T follicular helper cell (primary cell): ENCODE measurements at places on chromosomes 2 and 18.

- no peak for DNase-seq
Observed at GRCh38 chr2:12539336-12539735, 177.4 kb upstream of the TRIB2 start.

DNA sequence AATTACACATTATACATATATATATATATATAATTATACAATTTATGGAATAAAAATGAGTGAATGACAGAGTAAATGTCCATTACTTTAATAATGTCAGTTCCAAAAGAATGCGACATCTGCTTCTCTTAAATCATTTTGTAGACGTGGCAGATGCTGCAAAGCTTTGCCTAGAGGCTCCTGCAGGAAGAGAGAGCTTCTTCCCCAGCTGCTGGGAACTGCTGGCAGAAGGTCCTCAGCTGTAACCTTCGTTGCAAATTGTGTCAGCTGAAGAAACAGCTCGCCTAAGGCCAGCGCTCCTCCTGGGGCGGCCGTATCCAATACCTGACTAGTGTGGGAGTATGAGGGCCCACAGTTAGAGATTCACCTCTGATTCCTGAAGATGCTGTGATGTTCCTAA is 9.6 kb upstream of the THNSL2 start:
- no peak for DNase-seq

GRCh38 chr2:205565142-205565522 is 117.2 kb upstream of the NRP2 start:
- DNase-seq, result no peak

DNA sequence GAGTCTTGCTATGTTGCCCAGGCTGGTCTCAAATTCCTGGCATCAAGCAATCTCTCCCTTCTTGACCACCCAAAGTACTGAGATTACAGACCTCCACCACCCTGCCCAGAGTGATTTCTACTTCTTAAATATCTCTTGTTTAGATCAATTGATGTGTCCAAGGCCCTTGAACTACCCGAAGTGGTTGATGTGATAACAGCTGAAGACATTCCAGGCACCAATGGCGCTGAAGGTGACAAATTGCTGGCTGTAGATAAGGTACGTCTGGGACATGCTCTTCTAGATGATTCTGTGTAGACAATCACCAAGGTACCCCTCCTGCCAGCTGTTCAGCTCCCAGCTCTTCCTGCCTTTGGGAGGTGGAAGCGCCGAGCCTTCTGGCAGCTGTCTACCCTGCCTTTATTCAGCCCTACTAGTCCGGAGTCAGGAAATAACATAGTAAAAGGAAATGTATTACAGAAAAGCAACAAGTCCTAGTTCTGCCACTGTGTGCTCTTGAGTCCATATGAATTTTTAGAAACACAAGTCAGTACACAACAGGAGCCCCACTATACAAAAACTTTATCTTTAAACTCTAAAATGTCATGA is 61.3 kb upstream of the BZW1 start:
- no peak for DNase-seq

GRCh38 chr2:37771600-37772088 is 100.2 kb upstream of the CDC42EP3 start:
- no peak for DNase-seq

GRCh38 chr18:46542545-46542944 is 114.5 kb downstream of the LOXHD1 start:
- no peak for DNase-seq

- no peak for DNase-seq
Observed at GRCh38 chr2:106995556-106995955, 109.6 kb upstream of the ST6GAL2 start.

- no peak for DNase-seq
Observed at GRCh38 chr18:9994026-9994570, 80.3 kb downstream of the VAPA start.

- no peak for DNase-seq
Observed at GRCh38 chr2:100392715-100393114, 24.8 kb downstream of the CHST10 start.

- no peak for DNase-seq
Observed at GRCh38 chr2:148725564-148725963, 81.0 kb downstream of the EPC2 start.

DNA sequence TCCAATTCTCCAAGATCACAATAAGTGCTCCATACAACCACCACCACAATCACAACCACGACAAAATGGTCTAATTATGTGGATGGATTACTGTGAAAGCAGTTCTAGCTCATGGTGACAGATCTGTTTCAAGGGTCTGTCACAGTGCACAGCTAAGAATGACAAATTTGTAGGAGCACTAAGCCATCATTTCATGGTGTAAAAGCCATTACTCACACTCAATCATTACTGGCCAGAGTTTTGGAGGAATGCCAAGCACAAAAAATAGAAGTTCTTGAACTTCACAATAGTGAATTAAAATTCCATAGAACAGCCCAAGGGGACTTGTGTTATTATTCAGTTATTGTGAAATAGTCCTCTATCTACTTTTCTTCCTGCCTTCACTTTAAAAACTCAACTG is 2.3 kb downstream of the CPS1 start:
- DNase-seq, result no peak

- DNase-seq, result no peak
Observed at GRCh38 chr2:95760806-95761525, 169.2 kb downstream of the TRIM43 start.

GRCh38 chr2:18412980-18413675 is 147.3 kb downstream of the RDH14 start:
- DNase-seq, result no peak

- DNase-seq, result no peak
Observed at GRCh38 chr2:84132370-84132769, 326.7 kb downstream of the SUCLG1 start.

GRCh38 chr2:15298770-15299169 is 262.4 kb downstream of the NBAS start:
- no peak for DNase-seq

DNA sequence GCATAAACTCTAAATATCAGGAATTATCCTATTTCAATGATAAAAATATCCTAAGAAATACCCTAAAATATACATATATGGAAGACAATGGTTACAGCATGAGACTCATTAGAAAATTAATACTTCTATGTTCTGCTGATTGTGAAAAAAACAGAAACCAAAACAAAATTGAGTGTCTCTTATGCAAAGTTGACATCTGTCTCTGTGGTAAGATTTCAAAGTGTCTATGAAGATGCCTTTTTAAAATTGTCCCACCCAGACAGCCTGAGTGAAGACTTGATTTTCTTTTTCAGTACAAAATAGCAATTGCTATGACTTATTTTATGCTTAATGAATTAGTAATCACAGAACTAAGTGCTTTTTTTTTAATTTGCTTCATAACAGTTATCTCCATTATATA is 1368.4 kb upstream of the LRRTM1 start:
- no peak for DNase-seq

DNA sequence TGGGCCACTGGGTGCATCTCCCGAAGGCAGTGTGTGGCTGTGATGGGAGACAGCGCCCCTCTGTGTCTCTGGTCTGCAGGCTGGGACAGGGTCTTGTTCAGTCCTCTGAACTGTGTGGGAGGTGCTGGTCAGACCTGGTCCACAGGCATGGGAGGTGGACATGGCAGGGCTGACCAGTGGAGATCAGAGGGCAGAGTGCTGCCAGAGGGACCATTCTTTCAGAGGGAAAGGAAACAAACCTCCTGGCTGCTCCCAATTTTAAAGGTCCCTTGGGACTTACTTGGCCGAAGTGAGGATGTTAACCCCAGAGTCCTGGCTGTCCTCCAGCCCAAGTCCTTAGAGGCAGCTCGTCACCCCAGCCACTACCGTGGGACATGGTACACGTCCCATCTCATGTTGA is 4.0 kb downstream of the CAPN13 start:
- DNase-seq, result no peak
